Stimulated activated CD8-positive, alpha-beta memory T cell treated with anti-CD3 and anti-CD28 coated beads, Interleukin-7, amount 100 ng/mL, for 48 hours (primary cell): ENCODE measurements at places on chromosomes 11 and 22.

GRCh38 chr11:60680455-60681119 is 18.8 kb upstream of the MS4A8 start:
- no peak for DNase-seq

GRCh38 chr22:48942698-48943566 is 884.7 kb downstream of the BRD1 start:
- DNase-seq: no peak

DNA sequence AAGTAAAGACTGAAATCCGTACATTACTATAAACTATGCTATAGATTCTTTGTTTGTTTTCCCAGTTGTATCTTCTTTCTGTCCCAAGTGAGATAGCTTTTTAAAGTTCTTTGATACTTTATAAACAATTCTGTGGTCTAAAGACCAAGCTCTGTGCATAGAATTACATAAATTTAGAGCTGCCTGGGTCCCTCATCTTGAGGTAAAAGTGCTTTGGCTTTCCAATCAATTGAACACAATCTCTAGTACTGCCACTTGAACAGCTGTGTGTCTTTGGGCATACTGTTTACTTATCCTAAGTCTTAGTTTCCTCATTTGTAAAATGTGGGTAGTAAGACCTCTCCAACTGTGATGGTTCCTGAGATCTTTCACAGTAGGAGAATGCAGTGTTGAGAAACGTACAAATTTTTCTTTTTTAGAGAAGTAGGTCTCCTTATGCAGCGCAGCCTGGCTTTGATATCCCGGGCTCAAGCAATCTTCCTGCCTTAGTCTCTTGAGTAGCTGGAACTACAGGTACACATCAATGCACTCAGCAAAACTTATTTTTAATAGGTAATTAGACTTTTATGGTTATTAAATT is 2.5 kb upstream of the EED start:
- no peak for DNase-seq

DNA sequence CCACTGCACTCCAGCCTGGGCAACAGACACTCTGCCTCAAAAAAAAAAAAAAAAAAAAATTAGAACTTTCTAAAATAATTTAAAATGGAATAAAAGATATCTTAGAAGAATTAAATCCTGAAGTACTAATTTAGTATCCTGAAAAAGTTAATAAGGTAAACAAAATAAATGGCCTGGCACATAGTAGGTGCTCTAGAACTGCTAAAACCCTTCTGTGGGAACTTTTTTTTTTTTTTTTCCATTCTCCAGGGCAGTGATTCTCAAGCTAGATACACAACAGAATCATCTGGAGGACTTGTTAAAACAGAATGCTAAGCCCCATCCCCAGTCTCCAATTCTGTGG is 65.3 kb downstream of the MAML2 start:
- no peak for DNase-seq

- no peak for DNase-seq
Measured at GRCh38 chr22:40178417-40179409, 988 bp downstream of the TNRC6B start.

DNA sequence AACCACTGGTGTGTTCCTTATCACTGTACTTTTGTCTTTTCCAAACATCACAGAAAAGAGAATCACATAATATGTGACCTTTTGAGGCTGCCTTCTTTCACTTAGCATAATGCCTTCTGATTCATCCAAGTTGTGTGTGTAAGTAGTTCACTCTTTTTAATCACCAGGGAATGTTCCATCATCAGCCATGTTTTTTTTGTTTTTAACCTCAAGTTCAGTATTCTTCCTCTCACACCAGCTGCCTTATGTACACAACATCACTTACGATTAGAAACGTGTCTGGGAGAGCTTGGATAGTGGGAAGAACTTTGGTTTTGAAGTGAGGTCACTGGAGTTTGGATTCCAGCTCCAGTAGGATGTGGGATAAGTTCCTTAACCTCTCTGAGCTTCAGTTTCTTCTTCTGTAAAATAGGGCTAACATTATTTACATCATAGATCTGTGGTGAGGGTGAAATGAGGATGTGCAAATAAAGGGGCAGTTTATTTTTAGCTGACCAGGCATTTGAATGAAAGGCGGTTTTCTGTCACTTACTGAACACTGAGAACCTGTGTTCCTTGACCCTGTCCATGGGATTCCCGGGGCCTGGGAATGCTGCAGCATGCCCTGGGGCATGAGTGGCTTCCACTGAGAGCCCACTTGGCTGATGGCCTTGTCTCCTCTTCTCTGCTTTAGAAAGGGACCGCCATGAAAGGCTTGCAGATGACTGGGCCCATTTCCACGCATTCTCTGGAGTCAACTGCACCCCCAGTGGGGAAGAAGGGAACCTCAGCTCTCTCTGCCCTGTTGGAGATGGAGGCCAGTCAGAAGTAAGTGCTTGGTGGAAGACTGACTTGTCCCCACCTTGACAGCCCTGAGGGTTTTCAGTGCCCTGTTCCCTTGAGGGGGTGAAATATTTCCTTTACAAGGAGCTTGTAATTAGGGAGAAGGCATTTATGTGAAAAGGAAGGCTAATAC is 92.6 kb downstream of the DEPDC5 start:
- no peak for DNase-seq

DNA sequence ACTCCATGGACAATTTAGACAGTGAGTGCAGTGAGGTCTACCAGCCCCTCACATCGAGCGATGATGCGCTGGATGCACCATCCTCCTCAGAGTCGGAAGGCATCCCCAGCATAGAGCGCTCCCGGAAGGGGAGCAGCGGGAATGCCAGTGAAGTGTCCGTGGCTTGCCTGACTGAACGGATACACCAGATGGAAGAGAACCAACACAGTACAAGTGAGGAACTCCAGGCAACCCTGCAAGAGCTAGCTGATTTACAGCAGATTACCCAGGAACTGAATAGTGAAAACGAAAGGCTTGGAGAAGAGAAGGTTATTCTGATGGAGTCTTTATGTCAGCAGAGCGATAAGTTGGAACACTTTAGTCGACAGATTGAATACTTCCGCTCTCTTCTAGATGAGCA is 51.4 kb downstream of the SPECC1L start:
- no peak for DNase-seq

DNA sequence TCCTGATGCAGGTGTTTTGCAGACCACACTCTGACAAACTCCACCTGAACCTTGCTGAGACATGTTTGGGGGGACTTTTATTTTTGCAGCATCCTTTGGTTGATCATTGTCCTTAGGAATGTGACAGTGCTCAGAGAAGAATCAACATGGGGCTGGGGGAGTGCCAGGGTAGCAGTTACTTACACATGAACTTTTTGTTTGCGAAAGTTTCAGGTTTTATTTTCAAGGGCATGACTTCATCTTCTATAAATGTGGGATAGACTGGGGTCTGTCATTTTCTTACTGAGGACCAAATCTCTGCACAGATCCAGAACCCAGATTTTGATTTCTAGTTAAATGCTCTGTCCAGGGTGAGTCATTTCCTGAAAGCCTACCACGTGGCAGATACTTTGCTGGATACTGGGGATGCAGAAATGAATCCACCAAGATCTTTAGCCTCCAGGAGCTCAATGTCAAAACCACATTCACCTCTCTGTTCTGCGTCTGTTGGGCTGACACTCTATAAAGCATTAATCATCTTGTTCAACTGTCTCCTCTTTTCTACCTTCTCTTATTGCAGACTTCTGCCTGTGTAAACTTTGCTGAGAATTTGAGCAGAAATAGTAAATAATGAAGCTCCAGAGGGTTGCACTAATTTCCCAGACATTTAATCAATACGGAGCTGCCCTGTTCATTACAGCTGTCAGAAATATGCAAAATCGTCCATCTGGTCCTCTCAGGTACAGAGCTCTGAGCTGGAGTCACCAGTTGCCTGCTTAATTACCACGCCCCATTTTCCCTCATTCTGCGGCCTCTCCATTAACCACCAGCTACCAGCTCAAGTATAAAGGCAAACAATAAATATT is 387.9 kb downstream of the MIAT start:
- DNase-seq: no peak

- DNase-seq: no peak
Measured at GRCh38 chr11:8017071-8017470, 29.9 kb downstream of the EIF3F start.

- no peak for DNase-seq
Measured at GRCh38 chr11:3831378-3832239, 9.2 kb downstream of the RHOG start.

- no peak for DNase-seq
Measured at GRCh38 chr11:32290783-32291182, 144.6 kb downstream of the WT1 start.

DNA sequence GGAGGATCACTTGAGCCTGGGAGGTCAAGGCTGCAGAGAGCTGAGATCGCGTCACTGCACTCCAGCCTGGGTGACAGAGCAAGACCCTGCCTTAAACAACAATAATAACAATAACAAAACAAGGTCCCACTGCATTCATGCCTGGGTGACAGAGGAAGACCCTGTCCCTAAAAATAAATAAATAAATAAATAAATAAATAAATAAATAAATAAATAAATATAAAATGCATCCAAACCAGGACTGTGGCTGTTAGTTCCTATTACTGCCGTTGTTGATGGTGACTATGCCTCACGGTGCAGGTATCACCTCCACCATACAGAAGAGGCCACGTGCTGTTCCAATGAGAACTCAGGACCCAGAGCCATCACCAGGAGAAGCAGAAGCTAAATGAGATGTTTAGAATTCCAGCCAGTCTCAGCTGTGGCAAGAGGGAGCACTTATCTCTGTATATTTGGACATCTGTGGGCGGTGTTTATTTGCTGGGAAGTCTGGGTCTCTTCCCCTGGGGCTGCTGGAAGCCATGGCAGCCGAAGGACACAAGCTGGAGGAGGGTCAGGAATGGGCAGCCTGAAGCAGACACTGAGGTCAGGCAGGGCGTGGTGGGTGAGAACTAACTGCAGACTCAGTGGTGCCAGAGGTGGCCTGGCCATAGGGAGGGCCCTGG is 21.6 kb downstream of the C11orf86 start:
- no peak for DNase-seq

DNA sequence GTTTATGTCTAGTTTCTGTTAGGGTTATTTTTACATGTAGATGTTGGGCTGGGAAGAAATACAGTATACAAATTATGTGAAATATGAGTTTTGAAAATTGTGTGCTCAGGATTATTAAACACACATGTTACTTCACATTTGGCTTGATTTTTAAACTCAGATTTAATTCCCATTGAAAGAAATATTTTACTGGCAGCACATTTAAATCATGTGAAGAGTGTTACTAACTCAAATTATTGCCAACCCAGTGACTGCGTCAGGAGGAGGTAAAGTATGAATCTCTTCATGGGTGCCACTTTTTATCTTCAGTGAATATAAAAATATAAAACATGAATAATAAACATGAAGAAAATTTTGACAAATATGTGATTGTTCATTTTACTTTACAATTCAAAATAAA is 457.5 kb upstream of the CCDC179 start:
- no peak for DNase-seq

DNA sequence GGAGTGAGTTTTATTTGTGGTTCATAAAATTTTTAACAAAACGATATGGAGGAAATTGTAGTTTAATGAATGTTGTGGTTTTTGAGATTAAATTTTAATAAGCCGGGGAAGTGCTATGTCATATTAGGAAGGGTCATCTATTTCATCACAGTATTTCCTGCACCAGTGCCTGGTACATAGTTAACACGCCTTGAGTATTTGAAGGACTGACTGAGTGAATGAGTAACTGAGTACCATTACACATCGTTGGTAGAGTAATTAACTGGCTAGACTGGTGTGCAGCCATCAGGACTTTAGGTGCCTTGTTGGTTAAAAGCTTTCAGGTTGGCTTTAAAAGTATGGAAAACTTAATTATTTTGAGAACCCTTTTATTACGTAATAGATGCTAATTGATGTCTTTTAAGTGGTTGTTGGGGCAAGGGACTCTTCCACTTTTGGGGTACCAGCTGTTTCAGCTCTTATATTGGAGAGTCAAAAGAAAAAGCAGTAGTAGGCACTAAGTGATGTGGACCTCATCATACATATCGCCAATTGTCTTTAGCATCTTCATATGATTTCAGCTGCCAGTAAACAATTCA is 101.8 kb downstream of the DDX10 start:
- DNase-seq: no peak

GRCh38 chr11:121383716-121384115 is 68.4 kb upstream of the SORL1 start:
- no peak for DNase-seq

- DNase-seq: no peak
Measured at GRCh38 chr11:77518471-77518870, 44.6 kb upstream of the PAK1 start.

DNA sequence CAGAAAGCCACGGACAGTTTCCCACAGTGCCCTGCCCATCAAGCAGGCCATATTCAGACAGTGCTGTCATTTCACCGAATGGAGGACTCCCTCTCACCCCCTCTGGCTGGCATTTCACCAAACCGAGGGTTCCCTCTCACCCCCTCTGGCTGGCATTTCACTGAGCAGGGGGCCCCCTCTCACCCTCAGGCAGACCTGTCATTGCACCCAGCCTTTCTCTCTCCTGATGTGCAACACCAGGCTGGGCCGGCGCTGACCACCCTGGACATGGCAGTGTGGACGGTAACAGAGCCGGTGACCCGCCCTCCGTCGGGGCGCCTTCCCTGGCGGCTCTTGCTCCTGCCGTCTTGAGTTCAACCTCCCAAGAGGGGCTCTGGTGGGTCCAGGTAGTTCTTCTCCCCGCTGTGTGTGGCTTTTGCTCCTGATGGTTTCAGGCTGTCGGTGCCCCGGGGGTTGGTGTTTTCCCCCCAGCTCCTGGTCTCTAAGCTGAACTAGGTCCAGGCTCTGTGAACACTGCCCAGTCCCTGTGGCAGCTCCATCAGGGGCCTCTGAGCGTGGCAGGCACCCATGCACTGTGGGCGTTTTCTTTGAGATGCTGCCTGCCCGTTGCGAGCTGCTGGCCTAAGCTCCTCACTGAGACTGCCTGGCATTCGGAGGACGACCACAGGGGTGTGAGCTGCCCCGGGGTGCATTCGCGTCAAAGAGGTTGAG is 46.9 kb downstream of the SMIM38 start:
- no peak for DNase-seq

DNA sequence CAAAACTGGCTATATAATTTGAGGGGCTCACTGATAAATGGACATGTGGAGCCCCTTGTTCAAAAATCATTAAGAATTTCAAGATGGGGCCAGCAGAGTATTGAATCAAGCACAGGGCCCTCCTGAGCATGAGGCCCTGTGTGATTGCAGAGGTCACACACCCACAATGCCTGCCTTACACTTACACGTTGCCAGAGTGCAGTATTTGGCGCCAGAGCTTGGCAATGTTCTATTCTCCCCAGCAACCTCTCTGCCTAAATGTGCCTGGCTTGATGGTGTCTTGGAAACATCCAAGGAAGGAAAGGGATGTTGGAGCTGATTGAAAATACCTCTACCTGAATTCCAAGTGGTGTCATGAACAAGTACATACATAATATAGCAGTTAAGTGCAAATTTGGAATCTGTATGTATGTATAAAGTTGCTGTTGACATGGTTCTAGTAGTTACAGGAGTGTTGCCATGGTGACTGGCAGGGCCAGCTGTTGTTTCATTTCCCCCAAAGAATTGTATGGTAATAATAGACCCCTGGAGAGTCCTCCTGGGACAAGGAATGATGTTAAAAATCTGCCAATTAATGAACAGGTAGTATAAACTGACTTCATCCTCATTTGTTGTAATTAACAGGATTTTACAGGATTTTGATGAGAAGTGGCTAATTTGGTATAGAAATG is 205.7 kb upstream of the NAV2 start:
- no peak for DNase-seq

GRCh38 chr11:66974724-66975404 is at the start of gene C11orf86:
Gene C11orf86, plus strand, starts transcription at chr11:66975304. Its CDS starts 59 bp downstream, at chr11:66975363.
- no peak for DNase-seq

GRCh38 chr11:123526027-123526805 is 96.1 kb downstream of the GRAMD1B start:
- DNase-seq: no peak
